Pancreas (tissue), 10 donors: ENCODE measurements at places on chromosomes 2 and 18. TPM values are rescaled to one million over a fixed set of nuclear protein-coding genes. Genes with fewer than 3 reads are reported as not detected.

The CD28 gene
- not detected for polyA plus RNA-seq

The CREG2 gene
- 0.05 TPM for polyA plus RNA-seq

The RAPGEF4 gene
- polyA plus RNA-seq = 2.1 TPM

The MOGAT1 gene
- not detected for polyA plus RNA-seq

The CCDC121 gene
- polyA plus RNA-seq = 1.6 TPM

The CHRND gene
- not detected for polyA plus RNA-seq

The C2orf80 gene
- not detected for polyA plus RNA-seq

The CDK15 gene
- polyA plus RNA-seq = 0.12 TPM

The IL36A gene
- polyA plus RNA-seq = not detected

The UGT1A10 gene
- polyA plus RNA-seq = not detected

The ATG16L1 gene
- 11.9 TPM for polyA plus RNA-seq

The ANO7 gene
- polyA plus RNA-seq = 1.0 TPM

The FABP1 gene
- 0.85 TPM for polyA plus RNA-seq

The RDH14 gene
- 13.6 TPM for polyA plus RNA-seq

The HOXD9 gene
- polyA plus RNA-seq = 0.49 TPM

The NLRC4 gene
- polyA plus RNA-seq = 0.21 TPM
